Activated CD8-positive, alpha-beta memory T cell treated with anti-CD3 and anti-CD28 coated beads for 4 hours (primary cell): ENCODE measurements at places on chromosomes 11 and 22.

GRCh38 chr11:19232910-19233503 lies 7.7 kb downstream of the E2F8 start:
- no peak for DNase-seq

DNA sequence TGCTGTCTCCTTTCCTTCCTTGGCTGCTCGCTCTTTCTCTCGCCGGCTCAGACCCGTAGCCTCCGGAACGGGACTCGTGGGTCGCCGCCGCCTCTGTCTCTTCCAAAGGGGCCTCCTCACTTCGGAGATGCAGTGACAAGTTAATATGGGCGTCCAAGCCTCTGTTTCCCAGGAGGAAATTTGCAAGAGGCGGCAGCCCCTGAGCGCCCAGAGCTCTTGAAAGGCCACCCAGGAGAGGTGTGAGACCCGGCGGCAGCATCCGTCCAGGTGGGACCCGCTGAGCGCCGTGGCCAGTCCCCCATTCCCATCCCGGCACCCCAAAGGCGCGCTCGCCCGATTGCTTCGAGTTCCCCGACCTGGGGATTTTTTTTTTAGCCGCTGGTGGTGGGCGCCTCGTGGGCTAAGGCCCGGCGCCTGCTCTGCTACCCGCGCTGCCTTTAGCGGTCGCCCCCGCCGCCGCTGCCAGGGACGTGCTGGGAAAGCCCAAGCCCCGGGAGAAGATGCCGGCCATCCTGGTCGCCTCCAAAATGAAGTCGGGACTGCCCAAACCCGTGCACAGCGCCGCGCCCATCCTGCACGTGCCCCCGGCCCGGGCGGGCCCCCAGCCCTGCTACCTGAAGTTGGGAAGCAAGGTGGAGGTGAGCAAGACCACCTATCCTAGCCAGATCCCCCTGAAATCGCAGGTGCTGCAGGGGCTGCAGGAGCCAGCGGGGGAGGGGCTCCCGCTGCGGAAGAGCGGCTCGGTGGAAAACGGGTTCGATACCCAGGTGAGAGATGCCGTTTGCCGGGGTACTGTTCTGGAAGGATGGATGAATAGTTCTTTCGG lies 772 bp downstream of the NAV2 start:
- DNase-seq, result no peak

DNA sequence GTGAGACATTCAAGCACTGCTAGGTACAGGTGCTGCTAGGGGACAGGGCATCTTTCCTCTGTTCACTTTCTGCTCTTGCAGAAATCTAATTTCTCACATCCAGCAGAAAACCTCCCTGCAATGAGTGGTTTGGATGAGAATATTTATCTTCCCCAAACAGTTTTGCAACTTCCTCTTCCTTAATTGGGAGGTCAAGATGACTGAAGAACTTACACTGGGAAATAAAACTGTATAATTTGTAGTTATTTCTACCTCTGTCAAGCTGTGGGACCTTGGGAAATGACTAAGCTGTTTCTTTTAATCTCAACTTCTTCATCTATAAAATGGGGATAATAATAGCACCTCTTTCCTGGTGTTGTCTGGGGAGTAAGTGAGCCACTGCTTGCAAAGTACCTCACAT lies 69.8 kb downstream of the PRR5L start:
- DNase-seq, result no peak

GRCh38 chr11:35390737-35391682 lies 28.3 kb downstream of the SLC1A2 start:
- DNase-seq, result no peak
